ENCODE measurements at places on chromosomes 3 and 15.
A peak's percentile ranks its signal among the peaks of the same experiment; 100 is the strongest.

DNA sequence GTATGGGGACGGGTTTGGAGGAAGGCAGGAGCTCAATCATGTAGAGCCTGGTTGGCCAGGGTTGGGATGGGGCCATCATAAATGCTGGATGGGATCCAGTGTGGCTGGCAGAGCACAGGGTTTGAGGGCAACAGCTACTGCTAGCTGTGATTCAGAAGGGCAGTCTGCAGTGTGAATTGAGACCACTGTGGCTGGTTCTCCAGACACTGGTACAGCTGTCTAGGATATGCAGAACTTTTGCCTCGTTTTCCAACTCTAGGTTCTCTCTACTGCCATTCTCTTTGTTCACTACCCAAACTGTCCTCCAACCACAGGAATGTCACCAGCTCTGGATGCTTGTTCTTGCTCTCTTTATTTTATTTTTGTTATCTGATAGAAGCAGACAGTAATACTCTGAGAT lies 543.6 kb downstream of the AGBL1 start:
- DNase-seq, result no peak

DNA sequence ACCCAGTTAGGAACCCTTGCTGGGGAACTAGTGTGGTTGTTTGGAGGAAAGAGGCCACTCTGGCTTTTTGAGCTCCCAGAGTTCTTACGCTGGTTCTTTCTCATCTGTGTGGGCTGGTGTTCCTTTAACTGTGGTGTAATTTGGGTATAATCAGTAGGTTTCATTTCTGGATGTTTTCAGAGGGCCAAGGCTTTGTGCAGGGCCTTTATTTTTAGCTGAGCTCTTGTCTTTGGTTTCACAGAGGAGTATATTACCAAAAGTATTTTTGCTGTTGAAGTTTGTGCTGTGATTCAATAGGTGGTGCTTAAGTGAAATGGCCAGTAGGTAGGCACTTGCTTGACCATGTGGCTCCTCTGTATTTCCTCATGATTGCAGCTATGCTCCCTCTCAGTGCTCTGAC lies 357.9 kb downstream of the KCNH8 start:
- no peak for DNase-seq

DNA sequence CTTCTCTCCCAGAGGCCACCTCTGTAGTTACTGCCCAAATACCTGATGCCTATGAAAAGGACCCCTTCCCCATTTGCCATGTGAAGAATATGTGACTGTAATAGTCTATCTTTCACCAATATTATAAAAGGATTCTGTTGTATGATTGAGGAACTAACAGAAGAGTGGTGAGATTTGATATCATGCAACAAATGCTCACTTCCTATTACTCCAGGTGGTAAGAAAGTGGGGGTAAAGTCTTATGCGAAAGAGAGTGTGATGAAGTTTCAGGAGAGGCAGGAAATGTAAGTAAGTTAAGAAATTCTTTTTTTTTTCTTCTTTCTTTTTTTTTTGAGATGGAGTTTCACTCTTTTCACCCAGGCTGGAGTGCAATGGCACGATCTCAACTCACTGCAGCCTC lies 24.4 kb upstream of the RAP2B start:
- DNase-seq, result no peak

DNA sequence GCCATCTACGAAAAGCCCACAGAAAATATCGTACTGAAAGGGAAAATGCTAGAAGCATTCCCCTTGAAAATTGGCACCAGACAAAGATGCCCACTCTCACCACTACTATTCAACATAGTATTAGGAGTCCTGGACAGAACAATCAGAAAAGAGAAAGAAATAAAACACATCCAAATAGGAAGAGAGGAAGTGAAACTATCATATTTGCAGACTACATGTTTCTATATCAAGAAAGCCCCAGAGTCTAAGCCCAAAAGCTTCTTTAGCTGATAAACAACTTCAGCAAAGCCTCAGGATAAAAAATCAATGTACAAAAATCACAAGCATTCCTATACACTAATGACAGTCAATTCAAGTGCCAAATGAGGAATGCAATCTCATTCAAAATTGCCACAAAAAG lies 15.6 kb downstream of the OR5K3 start:
- DNase-seq, result no peak

GRCh38 chr3:191255156-191255555 lies 56.1 kb downstream of the OSTN start:
- DNase-seq, result no peak

DNA sequence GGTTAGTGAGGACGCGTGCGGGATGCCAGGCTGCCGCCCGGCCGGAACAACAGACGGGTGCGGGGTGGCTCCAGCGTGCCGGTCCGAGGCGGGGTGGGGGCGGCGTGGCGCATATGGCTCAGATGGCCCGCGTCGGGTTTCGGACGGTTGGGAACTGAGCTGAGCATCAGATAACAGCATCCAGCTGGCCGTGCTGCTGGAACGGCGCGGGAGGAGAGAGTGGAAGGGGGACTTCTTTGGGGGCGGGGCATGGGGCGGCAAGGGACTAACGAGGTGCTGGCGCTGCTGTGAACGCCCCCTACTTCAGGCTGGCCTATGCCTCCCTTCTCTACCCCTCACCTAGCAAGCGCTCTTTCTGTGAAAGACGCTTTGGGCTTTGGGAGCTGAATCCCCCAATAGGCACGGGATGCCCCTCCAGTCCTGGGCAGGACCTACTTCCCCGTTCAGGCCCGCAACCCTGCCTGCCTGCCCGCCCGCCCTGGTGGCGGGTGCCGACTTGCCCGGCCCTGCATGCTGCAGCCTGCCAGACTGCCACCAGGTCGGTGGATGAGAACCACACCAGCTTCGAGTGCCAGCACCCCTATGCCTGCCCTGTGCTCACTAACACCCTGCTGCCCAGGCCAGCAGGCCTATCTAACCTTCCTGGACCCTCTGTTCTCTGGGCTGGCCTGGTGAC lies 542 bp downstream of the INKA1 start:
- peak; percentile 37 for DNase-seq

DNA sequence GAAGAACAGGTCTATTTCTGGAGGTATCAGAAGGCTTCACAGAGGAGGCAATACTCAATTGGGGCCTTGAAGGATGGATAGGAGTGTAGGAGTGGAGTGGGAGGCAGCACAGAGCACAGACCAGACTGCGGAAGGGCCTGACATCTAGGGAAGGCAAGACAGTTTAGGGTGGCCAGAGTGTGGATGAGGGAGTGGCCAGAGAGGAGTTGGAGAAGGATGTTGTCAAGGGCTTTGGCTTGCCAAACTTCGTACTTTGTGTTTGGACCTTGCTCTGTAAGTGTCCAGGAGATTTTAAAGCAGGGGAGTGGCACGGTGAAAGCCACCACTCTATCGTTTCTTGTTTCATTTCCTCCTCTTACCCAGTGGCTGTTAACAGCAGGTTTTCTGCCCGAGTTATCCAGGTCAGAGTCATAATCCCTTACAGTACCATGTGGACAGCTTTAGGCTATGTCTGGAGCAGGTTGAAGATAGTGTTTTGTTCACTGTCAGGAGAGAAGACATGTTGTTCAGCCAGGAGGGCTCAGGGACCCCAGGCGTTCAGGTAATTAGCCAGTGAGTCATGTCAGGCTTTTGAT lies 12.3 kb downstream of the SMAD3 start:
- no peak for DNase-seq

Data from CD4-positive, alpha-beta T cell treated with Interleukin-10 for 1 hour (primary cell).